Body of pancreas (tissue), 4 donors: ENCODE measurements at places on chromosomes 13 and 19. TPM values are rescaled to one million over a fixed set of nuclear protein-coding genes. Genes with fewer than 3 reads are reported as not detected.

The TINCR gene
- 0.52 TPM for total RNA-seq

The C19orf38 gene
- 0.52 TPM for total RNA-seq

The GRIN2D gene
- 0.26 TPM for total RNA-seq

The HSPB6 gene
- total RNA-seq, result 117 TPM

The SPACA4 gene
- total RNA-seq, result not detected

The LRG1 gene
- total RNA-seq, result 21.1 TPM

The ZNF563 gene
- total RNA-seq, result 0.99 TPM

The RAB20 gene
- total RNA-seq, result 35.5 TPM

DNA sequence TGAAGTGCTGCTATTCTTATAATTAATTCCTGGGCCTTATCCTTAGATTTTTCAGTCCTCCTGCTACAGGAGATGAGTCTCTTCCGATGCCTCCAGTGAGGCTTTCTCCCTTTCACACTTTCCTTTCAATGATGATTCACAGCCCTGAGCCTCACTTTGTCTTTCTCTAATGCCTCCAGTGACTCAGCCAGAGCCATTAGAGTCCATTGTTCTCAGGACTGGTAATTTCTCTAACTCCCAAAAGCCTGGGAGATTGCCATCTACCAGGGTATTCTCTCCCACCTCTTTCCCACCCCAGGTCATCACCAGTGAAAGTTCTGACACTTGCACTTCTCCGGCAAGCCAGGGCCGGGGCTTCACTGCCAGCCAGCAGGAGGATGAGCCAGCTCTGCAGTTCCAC is 49.6 kb upstream of the ARGLU1 start:
- no peaks in the 10 kb centered on the region for H3K27me3 ChIP-seq
- H3K4me3 ChIP-seq, result no peak overlapping the region
- H3K36me3 ChIP-seq, result no peaks in the 10 kb centered on the region
- DNase-seq, result no peak
- H3K4me1 ChIP-seq, result peaks cover 4% of the 10 kb centered on the region

GRCh38 chr13:97282705-97283104 is 60.6 kb downstream of the MBNL2 start:
- no peak overlapping the region for H3K4me3 ChIP-seq
- peaks cover 52% of the 10 kb centered on the region for H3K4me1 ChIP-seq
- no peak for DNase-seq
- no peaks in the 10 kb centered on the region for H3K27me3 ChIP-seq
- no peak overlapping the region for H3K27ac ChIP-seq
- no peaks in the 10 kb centered on the region for H3K36me3 ChIP-seq

DNA sequence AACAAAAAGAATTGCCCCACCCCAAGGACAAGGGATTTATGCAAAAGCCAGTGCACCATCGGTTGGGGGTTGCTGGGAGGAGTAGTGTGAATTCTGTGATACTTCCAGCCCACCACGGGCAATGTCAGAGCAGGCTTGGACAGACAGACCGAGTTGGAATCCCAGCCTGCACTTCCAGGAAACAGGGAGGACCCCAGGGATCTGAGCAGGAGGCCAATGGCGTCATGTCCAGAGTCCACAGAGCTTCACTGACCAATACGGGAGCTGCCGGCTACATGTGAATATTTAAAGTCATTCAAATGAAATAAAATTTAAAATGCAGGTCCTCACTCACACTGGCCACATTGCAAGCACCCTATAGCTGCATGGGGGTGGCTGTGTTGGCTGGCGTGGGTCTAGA is 10.9 kb downstream of the ZNRF4 start:
- no peaks in the 10 kb centered on the region for H3K27me3 ChIP-seq
- no peak overlapping the region for H3K27ac ChIP-seq
- H3K36me3 ChIP-seq, result no peaks in the 10 kb centered on the region
- H3K4me1 ChIP-seq, result no peaks in the 10 kb centered on the region
- no peak for DNase-seq

DNA sequence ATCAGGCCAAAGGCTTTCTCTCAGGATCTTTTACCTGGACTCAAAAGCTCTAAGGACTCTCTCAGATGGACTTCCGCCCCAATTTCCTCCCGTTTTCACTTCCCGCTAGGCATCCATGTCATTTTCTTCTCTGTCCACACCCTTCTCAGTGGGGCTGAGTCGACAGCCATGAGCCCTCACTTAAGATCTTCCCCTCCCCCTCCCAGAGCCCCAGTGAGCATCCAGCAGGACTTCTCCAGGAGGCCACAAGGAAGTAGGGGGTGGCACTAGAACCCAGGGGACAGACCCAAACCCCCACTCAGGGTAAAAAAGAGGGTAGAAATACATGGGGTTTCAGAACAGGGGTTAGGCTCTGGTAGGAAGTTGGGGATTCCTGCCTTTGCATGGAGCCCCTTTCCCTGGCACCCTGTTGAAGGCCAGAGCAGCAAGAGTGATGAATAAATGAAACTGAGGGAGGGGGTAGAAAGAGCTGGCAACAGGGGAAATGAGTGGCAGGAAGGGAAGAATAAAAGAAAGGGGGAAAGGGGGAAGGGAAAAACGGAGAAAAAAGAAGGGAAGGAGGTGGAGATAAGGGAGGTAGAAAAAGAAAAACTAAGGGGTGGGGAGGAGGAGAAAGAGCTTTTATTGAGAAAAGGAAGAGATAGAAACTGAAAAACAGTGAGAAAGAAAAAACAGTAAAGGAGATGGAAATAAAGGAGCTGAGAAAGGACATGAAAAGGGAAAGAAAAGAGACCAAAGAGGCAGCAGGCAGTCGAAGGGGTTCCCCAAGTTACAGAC is 42.3 kb downstream of the DEDD2 start:
- H3K27ac ChIP-seq, result no peak overlapping the region
- peaks cover 13% of the 10 kb centered on the region for H3K4me1 ChIP-seq
- no peak overlapping the region for H3K4me3 ChIP-seq
- no peak for DNase-seq

DNA sequence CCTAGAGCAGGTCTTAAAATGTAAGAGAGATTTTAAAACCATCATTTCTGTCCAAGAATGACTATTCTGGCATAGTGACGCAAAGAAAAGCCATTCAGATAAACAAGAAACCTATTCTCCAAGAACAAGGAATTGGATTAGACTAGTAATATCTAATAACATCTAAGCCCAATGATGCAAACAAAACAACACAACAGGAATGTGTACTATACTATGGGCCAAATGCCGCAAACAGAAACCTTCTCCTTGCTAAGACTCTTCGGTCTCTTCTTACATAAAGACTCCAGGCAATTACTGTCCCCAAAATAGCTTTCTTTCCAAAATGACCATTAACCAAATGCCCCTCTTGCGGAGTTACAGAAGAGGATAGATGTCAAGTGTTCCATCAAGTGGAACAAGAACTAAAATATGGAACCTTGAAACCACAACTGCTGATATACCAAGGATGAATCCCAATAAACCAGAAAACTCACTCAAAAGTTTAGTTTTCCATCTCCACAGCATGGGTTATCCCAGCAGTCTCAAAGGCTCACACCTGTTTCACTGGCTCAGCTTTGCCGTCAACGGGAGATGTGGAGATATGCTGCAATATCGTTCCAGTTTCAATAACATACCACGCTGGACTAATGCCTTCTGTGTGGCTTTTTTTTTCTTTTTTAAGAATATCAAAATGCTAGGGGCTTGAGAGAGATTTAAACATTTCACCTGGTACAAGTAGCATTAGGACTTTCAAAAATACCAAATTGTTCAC is 76.2 kb downstream of the FOXO1 start:
- H3K4me1 ChIP-seq, result peaks cover 68% of the 10 kb centered on the region
- H3K36me3 ChIP-seq, result no peaks in the 10 kb centered on the region
- no peaks in the 10 kb centered on the region for H3K27me3 ChIP-seq

DNA sequence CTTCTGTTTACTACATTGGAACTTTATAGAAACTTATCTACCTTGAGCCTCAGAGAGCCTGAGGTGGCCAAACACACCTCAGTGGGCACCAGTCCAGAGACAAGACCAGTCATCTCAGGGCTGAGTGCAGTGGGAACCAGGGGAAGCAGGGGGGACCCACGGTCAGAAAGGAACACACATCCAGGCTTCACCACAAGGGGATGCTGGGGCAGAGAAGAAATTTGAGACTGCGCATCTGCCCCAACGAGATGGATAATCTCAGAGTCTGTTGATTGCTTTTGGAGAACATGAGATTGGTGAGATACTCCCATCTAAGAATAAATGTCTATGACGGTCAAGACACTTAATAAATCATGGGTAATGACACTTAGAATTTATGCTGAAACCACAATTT is 98.7 kb downstream of the DOCK9 start:
- H3K27me3 ChIP-seq, result no peaks in the 10 kb centered on the region
- no peaks in the 10 kb centered on the region for H3K36me3 ChIP-seq
- H3K4me3 ChIP-seq, result no peak overlapping the region
- DNase-seq, result no peak

DNA sequence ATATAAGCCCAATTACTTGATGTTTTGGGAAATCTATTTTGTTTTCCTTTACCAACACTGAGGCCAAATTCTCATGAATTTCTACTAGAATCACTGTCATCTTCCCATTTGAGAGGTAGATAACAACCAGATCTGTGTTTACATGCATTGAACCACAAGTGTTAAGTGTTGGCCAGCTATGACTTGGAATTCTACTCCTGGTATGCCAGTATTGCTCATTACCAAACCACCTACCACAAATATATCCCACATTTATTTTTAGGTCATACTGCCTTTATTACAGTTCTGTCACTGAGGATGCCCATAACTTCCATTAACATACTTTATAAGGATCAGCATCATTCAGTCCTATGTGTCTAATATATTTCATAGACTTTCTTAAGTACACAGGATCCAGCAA is 328.9 kb downstream of the DIAPH3 start:
- no peak overlapping the region for H3K4me3 ChIP-seq
- no peaks in the 10 kb centered on the region for H3K36me3 ChIP-seq
- no peak overlapping the region for H3K27ac ChIP-seq
- no peak for DNase-seq
- no peaks in the 10 kb centered on the region for H3K27me3 ChIP-seq
- H3K4me1 ChIP-seq, result no peaks in the 10 kb centered on the region

DNA sequence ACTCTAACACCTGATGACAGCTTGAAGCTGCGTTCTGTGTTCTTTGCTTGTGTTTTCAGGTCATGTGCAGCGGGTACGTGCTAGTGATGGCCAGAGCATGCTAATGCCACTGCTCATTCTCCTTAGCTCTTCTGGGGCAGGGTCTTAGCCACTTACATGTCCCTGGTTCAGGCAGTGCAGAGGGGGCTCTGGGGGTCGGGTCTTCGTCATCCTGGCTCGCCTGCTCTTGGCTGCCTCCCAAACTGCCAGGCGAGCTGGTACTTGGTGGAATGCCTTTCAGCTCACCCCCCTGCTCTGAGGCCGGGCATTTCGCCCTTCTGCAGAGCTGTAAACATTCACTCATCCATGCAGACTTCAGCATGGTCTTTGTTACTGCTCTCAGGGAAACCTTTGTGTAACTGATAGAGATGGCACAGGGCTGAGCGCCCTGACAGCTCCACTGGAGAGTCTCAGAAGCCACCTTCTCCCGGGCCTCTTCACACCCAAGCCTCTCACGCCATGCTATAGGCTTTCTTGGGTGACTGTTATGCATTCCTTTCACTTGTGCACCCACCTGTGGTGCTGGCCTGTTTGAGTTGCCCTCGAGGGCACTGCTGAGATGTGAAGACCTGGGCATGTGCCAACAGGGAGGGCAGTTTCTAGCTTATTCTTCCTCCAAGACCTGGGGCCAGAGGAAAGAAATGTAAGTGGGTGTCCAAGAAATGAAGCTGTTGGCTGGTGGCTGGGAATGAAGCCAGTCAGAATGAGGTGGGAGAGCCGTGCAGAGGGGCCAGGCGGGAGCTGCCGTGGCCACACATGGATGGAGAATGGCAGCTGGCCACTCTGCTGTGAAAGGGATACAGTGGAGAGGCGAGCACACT is 24.4 kb downstream of the FAM124A start:
- no peaks in the 10 kb centered on the region for H3K27me3 ChIP-seq
- DNase-seq, result no peak
- H3K27ac ChIP-seq, result no peak overlapping the region

GRCh38 chr19:1438933-1439354 is 748 bp downstream of the RPS15 start:
- no peaks in the 10 kb centered on the region for H3K27me3 ChIP-seq
- peak overlapping the region; percentile 98 for H3K4me3 ChIP-seq
- H3K27ac ChIP-seq, result peak overlapping the region; percentile 95
- H3K36me3 ChIP-seq, result peaks cover 20% of the 10 kb centered on the region
- DNase-seq, result no peak
- H3K4me1 ChIP-seq, result peaks cover 27% of the 10 kb centered on the region

DNA sequence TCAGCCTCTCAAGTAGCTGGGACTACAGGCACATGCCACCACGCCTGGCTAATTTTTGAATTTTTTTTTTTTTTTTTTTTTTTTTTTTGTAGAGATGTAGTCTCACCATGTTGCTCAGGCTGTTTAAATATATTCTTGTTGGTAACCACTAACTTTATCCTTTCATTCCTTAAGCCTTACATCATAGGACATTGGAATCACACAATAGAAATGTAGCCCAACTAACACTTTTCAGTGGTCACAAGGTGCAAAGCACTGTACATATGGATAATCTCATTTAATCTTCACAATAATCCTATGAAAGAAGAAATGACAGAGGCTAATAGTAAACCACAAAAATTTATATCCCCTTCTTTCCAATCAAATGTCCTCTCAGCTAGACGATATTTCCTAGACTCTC is 417.8 kb upstream of the DACH1 start:
- H3K4me3 ChIP-seq, result no peak overlapping the region
- no peaks in the 10 kb centered on the region for H3K36me3 ChIP-seq
- H3K27ac ChIP-seq, result no peak overlapping the region
- H3K4me1 ChIP-seq, result no peaks in the 10 kb centered on the region

- H3K4me1 ChIP-seq, result no peaks in the 10 kb centered on the region
- H3K27me3 ChIP-seq, result no peaks in the 10 kb centered on the region
- H3K27ac ChIP-seq, result no peak overlapping the region
- DNase-seq, result no peak
Observed at GRCh38 chr13:39499604-39500003, 103.4 kb downstream of the LHFPL6 start.
